ENCODE measurements at places on chromosomes 11 and 22.

- no peak for DNase-seq
These were observed 81.7 kb downstream of the PRCP start for GRCh38 chr11:82818409-82819043.

DNA sequence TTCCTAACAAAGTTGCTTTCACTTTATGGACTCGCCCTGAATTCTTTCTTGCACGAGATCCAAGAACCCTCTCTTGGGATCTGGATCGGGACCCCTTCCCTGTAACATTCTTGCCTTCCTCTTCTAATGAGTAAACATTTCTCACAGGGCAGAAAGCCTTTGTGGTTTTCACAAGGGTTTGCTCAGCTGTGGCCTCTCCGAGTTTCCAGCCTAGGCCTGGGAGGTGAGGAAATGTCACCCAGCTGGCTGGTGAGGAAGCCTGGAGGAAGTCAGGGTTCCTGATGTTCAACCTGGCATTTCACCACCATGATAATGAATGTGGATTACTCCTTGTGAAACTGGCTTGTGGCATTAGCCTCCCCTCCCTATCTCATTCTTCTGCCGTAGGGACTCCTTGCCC lies 224.9 kb downstream of the DSCAML1 start:
- DNase-seq, result no peak

GRCh38 chr11:70888061-70888460 lies 364.3 kb downstream of the SHANK2 start:
- DNase-seq, result no peak

DNA sequence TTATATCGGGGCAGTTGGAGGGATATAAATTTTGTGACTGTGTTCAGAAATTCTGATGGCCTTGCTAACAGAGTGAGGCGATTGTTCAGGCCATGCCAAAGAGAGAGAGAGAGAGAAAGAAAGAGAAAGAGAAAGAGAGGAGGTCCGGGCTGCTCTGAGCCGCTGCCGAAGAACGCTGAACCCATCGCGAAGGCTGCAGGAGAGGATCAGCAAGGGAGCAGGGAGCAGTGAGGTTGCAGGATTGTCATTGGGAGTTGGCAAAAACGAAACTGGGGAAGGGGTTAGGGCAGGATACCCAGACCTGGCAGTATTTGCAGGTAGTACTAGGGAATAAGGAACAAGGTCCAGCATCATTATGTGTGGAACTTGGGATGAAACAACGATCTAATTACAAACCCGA lies 537.1 kb downstream of the INSC start:
- DNase-seq, result no peak

DNA sequence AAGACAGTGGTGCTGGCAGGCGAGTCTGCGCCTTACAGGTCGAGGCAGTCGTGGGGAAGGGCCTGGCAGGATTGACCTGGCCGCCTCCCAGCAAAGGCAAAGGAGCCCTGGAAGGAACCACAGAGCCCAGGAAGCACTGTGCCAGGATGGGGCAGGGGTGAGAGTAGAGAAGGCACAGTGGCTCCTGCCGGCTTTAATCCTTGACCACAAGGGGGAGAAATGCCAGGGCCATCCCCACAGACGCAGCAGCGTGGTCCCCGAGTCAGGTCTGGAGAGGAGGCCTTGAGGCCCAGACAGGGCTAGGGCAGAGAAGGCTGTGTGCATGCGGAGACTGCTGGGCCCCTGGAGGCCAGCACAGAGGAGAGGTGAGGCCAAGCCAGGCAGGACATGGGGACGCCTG lies 9.9 kb upstream of the NDUFS8 start:
- no peak for DNase-seq

All from GM12892 (cell line).